ENCODE measurements at places on chromosomes 13 and 19. TPM values are rescaled to one million over a fixed set of nuclear protein-coding genes. Genes with fewer than 3 reads are reported as not detected.

LAIR1 gene
- 176 TPM for total RNA-seq

ZNF665 gene
- total RNA-seq, result 4.5 TPM

PRTN3 gene
- not detected for total RNA-seq

C1QTNF9 gene
- total RNA-seq, result not detected

WDR88 gene
- total RNA-seq, result not detected

MYPOP gene
- 7.5 TPM for total RNA-seq

CHST8 gene
- total RNA-seq, result not detected

SYNE4 gene
- total RNA-seq, result 8.9 TPM

- H3K36me3 ChIP-seq, result no peaks in the 10 kb centered on the region
- peak overlapping the region; percentile 84 for H3K27ac ChIP-seq
- peak overlapping the region; percentile 57 for H3K4me3 ChIP-seq
These were observed 767 bp upstream of the ZNF793 start for GRCh38 chr19:37505958-37506386.

GRCh38 chr13:95480791-95481780 lies 71.4 kb upstream of the CLDN10 start:
- DNase-seq, result no peak
- H3K4me3 ChIP-seq, result no peak overlapping the region
- no peaks in the 10 kb centered on the region for H3K4me1 ChIP-seq
- H3K27me3 ChIP-seq, result no peaks in the 10 kb centered on the region
- H3K27ac ChIP-seq, result no peak overlapping the region
- H3K36me3 ChIP-seq, result no peaks in the 10 kb centered on the region

- no peaks in the 10 kb centered on the region for H3K36me3 ChIP-seq
- no peak for DNase-seq
- no peak overlapping the region for H3K27ac ChIP-seq
- no peaks in the 10 kb centered on the region for H3K4me1 ChIP-seq
- no peak overlapping the region for H3K4me3 ChIP-seq
These were observed 1.1 kb downstream of the PRODH2 start for GRCh38 chr19:35811317-35812219.

DNA sequence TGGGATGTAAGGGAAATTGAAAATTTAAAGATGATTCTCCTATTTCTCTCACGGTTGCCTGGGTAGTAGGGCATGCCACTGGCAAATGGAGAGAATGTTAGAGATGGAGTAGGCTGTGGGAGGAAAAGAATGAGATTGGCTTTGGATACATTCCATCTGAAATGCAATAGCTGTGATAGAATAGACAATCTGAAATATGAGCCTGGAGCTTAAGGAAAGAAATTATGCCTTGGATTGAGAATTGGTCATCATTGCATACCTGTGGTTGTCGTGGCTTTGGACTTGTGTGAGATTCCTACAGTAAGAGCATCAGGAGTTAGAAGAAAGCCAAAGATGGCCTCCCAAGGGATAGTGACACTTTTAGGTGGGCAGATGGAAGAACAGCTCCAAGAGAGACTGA lies 305.1 kb upstream of the SLC10A2 start:
- H3K27ac ChIP-seq, result no peak overlapping the region
- H3K27me3 ChIP-seq, result no peaks in the 10 kb centered on the region
- H3K4me1 ChIP-seq, result no peaks in the 10 kb centered on the region
- no peak for DNase-seq
- H3K36me3 ChIP-seq, result no peaks in the 10 kb centered on the region
- no peak overlapping the region for H3K4me3 ChIP-seq

- no peak overlapping the region for H3K27ac ChIP-seq
- no peaks in the 10 kb centered on the region for H3K27me3 ChIP-seq
- no peak for DNase-seq
- H3K4me3 ChIP-seq, result no peak overlapping the region
These were observed 171.7 kb upstream of the MAB21L1 start for GRCh38 chr13:35648201-35648600.

DNA sequence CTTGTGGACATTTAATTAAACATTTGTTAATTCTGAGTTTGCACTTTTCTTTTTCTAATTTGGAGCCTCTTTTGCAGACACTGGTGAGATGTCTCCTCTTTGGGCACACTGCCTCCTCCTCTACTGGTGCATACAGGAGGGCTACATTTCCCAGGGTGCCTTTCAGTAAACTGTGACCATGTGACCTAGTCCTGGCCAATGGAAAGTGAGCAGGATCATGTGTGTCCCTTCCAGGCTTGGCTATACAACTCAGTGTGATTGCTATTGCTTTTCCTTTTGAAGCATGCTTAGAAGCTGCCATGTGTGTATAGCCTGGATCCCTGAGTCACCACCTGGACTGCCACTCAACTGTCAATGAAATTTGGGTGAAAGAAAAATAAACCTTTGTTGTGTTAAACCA lies 4.5 kb downstream of the IZUMO2 start:
- H3K27ac ChIP-seq, result no peak overlapping the region
- no peaks in the 10 kb centered on the region for H3K4me1 ChIP-seq
- H3K4me3 ChIP-seq, result no peak overlapping the region
- DNase-seq, result no peak

- peaks cover 25% of the 10 kb centered on the region for H3K4me1 ChIP-seq
- DNase-seq, result no peak
- no peak overlapping the region for H3K27ac ChIP-seq
- H3K36me3 ChIP-seq, result no peaks in the 10 kb centered on the region
- H3K27me3 ChIP-seq, result no peaks in the 10 kb centered on the region
These were observed 61.6 kb downstream of the ALOX5AP start for GRCh38 chr13:30796631-30797601.

- H3K4me1 ChIP-seq, result no peaks in the 10 kb centered on the region
- H3K4me3 ChIP-seq, result no peak overlapping the region
- H3K27me3 ChIP-seq, result no peaks in the 10 kb centered on the region
- no peak for DNase-seq
These were observed 261.6 kb downstream of the GPC5 start for GRCh38 chr13:91660076-91660415.

DNA sequence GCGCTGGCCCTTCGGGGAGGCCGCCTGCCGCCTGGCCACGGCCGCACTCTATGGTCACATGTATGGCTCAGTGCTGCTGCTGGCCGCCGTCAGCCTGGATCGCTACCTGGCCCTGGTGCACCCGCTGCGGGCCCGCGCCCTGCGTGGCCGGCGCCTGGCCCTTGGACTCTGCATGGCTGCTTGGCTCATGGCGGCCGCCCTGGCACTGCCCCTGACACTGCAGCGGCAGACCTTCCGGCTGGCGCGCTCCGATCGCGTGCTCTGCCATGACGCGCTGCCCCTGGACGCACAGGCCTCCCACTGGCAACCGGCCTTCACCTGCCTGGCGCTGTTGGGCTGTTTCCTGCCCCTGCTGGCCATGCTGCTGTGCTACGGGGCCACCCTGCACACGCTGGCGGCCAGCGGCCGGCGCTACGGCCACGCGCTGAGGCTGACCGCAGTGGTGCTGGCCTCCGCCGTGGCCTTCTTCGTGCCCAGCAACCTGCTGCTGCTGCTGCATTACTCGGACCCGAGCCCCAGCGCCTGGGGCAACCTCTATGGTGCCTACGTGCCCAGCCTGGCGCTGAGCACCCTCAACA lies 1.2 kb downstream of the F2RL3 start:
- no peak for DNase-seq
- no peaks in the 10 kb centered on the region for H3K27me3 ChIP-seq
- H3K4me3 ChIP-seq, result peak overlapping the region; percentile 49
- peak overlapping the region; percentile 84 for H3K27ac ChIP-seq
- peaks cover 49% of the 10 kb centered on the region for H3K4me1 ChIP-seq

- peaks cover 44% of the 10 kb centered on the region for H3K36me3 ChIP-seq
- no peak for DNase-seq
These were observed 107.4 kb downstream of the DNAJC3 start for GRCh38 chr13:95784161-95784899.

DNA sequence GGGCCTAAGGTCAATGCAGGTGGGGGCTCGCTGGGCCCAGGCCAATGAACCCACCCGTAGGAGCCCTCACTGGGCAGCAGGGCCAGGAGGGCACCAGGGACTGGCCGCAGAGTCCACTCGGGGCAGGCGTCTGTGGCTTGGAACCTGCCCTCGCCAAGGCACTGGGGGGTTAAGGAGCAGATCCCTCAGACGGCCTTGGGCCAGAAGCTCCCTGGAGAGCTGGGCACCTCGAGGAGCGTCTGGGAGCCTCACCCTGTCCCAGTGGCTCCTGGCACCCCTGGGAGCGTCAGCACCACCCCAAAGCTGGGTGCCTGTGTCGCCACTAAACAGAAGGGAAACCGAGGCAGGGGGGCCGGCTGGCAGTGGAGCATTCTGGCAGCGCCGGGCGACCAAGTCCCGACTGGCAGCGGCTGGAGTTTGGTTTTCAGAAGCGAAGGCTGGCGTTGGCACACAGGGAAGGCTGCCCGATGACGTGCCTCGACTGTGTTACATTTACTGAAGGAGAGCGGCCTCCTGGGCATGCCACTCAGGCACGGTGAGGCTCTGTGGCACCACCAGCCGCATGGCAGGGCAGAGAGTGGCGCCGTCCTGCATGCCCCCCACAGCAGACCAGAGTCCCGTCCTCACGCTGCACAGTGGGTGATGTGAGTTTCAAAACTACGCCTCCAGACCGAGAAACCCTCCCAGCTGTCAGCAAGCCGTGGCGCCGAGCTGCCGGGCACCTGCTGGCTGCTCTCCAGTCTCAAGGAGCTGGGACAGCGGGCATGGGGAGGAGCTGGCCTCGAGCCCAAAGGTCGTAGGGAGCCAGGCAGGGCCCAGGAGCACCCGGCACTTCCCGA lies 9.2 kb upstream of the MEX3D start:
- no peak for DNase-seq
- peaks cover 56% of the 10 kb centered on the region for H3K36me3 ChIP-seq
- H3K27ac ChIP-seq, result no peak overlapping the region

- no peak overlapping the region for H3K27ac ChIP-seq
- H3K36me3 ChIP-seq, result no peaks in the 10 kb centered on the region
- H3K4me1 ChIP-seq, result no peaks in the 10 kb centered on the region
- no peaks in the 10 kb centered on the region for H3K27me3 ChIP-seq
- no peak overlapping the region for H3K4me3 ChIP-seq
These were observed 117.6 kb upstream of the SOX1 start for GRCh38 chr13:111949311-111949710.

- H3K4me3 ChIP-seq, result no peak overlapping the region
- no peak overlapping the region for H3K27ac ChIP-seq
- H3K4me1 ChIP-seq, result no peaks in the 10 kb centered on the region
- no peak for DNase-seq
These were observed 61.2 kb upstream of the WDFY2 start for GRCh38 chr13:51523082-51523518.
